ENCODE measurements at places on chromosomes 7 and 10. TPM values are rescaled to one million over a fixed set of nuclear protein-coding genes. Genes with fewer than 3 reads are reported as not detected.

DNA sequence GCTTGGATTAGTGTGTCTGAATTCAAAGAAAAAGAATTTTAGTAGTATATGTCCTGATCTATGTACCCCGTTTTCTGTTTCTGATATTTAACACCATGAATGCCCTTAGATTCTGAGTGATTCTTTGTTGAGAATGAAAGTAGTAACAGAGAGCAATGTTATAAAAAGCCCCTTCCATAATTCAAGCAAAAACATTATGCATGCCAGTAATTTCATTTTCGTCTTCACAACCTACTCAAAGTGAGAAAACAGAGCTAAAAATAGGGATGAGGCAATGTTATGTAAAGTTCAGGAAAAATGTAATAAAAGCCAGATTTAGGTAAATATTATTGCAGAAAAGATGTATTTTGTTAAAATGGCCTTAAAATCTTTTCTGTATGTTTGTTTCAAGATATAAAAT, 28.1 kb downstream of the PTPRZ1 start:
- no peak overlapping the region for H3K4me3 ChIP-seq
- no peaks in the 10 kb centered on the region for H3K36me3 ChIP-seq
- no peak for DNase-seq

DNA sequence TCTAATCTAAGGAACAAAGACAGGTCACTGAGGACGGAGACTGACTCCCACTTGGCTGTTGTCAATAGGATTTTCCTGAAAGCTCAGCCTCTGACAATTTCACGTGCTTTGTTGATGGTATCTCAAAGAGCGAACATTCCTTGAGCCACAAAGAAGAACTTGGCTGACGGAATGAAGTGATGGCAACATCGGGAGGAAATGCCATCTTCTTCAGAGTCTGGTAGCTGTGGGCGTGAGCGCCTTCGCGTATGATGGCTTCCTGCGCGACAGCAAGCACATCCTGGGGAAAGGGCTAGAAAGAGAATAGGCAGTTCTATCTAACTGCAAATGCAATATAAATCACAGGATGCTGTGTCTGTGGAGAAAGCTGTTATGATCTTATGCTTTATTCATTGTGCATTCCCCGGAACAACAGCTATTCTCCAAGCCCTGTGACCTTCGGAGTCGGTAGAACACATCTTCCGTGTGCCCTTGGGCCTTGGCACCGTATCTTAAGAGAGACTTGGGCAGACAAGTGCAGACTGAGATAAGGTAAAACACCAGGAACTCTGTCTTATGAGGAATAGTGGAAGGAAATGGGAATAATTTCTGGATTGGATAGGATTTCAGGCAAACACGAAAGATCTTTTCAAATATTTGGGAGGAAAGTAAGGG, 19.6 kb upstream of the GTPBP4 start:
- no peaks in the 10 kb centered on the region for H3K36me3 ChIP-seq
- no peak overlapping the region for H3K27ac ChIP-seq
- no peaks in the 10 kb centered on the region for H3K27me3 ChIP-seq
- no peak overlapping the region for H3K4me3 ChIP-seq
- peaks cover 41% of the 10 kb centered on the region for H3K4me1 ChIP-seq

DNA sequence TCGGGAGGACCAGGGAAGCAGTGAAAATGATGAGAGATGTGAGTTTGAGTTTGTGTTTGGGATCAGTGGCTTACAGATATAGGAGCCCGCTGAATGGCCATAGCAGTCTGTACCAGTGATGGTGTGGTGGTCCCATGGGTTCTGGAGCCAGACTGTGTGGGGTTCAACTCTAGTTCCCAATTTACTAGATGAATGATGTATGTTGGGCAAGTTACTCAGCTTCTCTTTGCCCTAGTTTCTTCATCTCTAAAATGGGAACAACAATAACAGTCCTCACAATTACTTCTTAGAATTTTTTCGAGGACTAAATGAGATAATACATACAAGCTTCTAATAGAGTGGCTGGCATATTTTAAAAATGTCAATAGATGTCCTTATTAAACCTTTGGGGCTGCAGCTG, 184.4 kb downstream of the WNT2 start:
- no peak overlapping the region for H3K27ac ChIP-seq
- DNase-seq = no peak
- H3K27me3 ChIP-seq = no peaks in the 10 kb centered on the region
- H3K4me1 ChIP-seq = peaks cover 5% of the 10 kb centered on the region
- no peak overlapping the region for H3K4me3 ChIP-seq
- H3K36me3 ChIP-seq = no peaks in the 10 kb centered on the region

Gene AASS
- total RNA-seq = 79.6 TPM

- no peaks in the 10 kb centered on the region for H3K36me3 ChIP-seq
- peaks cover 17% of the 10 kb centered on the region for H3K4me1 ChIP-seq
- peaks cover 12% of the 10 kb centered on the region for H3K27me3 ChIP-seq
- no peak overlapping the region for H3K27ac ChIP-seq
These were observed 26.9 kb downstream of the PRSS2 start for GRCh38 chr7:142797391-142798377.

DNA sequence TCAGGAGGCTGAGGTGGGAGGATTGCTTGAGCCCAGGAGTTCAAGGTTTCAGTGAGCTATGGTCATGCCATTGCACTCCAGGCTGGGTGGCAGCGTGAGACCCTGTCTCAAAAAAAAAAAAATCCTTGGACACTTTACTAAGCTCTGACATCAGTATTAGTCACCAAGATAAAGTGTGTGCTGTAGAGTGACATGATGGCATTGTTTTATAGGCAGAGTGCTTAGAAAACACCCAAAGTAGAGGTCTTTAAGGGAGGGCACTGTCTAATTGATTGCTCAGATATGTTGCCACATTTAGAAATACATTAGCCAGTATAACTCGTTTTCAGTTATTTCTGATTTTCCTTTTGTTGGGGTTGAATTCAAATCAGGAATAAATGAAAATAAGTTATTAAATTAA, 235.9 kb downstream of the REEP3 start:
- no peak overlapping the region for H3K4me3 ChIP-seq
- no peaks in the 10 kb centered on the region for H3K4me1 ChIP-seq
- H3K36me3 ChIP-seq = no peaks in the 10 kb centered on the region
- no peaks in the 10 kb centered on the region for H3K27me3 ChIP-seq
- DNase-seq = no peak

GRCh38 chr7:79176859-79177477, 276.5 kb downstream of the MAGI2 start:
- H3K4me3 ChIP-seq = no peak overlapping the region
- H3K27ac ChIP-seq = no peak overlapping the region
- no peaks in the 10 kb centered on the region for H3K36me3 ChIP-seq
- no peaks in the 10 kb centered on the region for H3K4me1 ChIP-seq
- DNase-seq = no peak
